T1000 (cell line): ENCODE measurements at places on chromosomes 2 and 18.

DNA sequence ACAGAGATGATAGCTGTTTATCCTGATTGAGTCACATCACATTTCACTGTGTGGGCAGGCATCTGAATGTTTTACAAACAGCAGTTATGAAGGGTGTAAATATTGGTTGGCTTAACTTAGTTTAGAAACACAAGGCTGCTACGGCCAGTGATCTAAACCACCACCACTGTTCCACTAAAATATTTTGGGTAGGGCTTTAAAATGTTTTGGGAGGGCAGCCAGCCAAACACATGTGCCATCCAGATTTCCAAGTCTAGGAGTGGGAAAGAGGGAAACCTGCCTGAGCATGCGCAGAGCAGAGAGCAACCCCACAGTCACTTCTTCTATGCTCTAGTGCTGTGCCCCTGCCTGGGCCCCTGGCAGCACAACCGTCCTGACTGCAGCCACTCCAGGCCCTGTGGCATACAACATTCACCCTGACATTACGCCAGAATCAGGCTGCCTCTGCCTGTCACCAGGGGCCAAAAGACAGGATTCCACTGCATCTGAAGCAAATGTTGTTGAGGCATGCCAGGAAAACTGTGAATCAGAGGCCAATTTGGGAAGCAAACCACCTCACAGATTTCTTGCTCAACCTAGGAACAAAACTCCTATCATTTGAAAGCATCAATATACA is 74.8 kb upstream of the COL5A2 start:
- DNase-seq: no peak

DNA sequence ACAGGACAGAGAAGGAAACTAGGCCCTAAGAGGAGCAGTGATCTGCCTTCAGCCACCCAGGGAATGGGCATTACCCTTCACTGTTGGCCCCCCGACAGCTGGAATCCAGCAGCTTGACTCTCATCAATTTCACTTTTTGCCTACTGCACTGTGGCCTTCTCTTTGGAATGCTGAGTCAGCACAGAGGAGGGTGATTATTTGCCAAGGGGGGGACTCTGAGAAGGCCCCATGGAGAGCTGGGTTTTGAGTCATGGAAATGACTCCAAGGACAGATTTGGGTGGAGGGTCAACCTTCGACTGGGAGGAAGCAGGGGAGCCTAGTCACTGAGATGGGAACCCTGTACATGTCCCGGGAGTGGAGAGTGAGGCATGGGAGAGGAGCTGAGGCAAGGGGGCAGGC is 38.1 kb upstream of the NTSR2 start:
- DNase-seq: no peak

DNA sequence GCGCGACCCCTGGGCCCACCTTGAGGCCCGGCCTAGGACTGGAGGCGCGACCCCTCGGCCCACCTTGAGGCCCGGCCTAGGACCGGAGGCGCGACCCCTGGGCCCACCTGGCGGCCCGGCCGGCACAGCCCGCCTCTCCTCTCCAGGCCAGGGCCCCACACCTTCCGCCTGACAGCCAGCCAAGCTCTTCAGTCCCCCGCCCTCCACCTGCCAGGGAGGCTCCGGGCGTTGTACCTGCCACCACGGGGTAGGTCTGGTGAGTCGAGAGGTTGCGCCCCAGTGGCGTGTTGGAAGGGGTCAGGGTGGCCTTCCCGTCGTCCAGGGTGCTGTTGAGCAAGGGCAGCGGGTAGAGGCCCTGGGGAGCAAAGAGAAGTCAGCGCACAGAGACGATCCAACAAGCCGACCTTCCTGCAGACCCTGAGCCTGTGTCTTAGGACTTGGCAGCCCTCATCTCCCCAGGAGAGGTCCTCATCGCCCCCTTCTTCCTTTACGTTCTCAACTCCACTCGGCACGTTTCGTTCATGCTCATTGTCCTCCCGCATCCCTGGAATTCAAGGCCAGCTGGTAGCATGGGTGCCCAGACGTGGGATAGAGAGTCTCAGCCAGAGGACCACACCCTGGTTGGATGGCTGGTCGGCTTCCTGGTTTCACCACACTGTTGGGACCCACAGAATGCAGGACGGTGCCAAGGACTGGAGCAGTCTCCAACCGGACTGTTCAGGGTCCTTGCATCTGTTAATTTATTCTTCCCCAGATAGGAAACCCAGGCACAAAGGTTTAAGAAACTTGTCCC is 42.2 kb downstream of the PAX8 start:
- DNase-seq: no peak

DNA sequence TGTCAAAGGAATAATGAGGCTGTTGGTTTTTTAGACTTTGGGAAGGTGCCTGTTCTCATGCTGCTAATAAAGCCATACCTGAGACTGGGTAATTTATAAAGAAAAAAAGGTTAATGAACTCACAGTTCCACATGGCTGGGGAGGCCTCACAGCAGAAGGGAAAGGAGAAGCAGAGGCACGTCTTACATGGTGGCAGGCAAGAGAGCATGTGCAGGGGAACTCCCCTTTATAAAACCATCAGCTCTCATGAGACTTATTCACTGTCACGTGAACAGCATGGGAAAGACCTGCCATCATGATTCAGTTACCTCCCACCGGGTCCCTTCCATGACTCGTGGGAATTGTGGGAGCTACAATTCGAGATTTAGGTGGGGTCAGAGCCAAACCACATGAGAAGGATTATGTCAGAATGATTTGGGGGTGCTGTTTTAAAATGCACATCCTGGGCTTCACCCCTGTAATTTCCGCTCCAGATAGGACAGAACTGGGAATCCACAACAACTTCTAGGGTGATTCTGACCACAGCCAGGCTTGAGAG is 37.8 kb downstream of the TCF7L1 start:
- DNase-seq: no peak

- no peak for DNase-seq
Observed at GRCh38 chr2:103959174-103960128, 894.5 kb upstream of the POU3F3 start.

DNA sequence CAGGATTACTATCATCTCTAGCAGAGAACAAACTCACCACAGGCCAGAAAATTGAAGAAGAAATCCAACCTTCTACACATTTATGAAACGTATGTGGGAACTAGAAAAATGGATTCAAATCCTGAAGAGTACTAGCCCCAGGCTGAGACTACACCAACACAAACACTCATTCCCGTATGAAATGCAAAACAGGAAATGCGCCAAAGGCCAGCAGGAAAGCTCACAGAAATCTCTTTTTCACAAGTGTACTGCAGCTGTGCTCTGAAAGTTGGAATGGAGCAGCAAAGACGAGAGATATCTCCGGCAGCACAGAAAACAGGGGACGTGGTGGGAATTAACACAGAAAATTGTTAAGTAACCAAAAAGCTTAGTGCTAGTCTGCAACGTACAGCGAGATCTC is 913.5 kb downstream of the TDRD15 start:
- DNase-seq: no peak

- DNase-seq: no peak
Observed at GRCh38 chr2:217694291-217694690, 308.5 kb downstream of the TNS1 start.

DNA sequence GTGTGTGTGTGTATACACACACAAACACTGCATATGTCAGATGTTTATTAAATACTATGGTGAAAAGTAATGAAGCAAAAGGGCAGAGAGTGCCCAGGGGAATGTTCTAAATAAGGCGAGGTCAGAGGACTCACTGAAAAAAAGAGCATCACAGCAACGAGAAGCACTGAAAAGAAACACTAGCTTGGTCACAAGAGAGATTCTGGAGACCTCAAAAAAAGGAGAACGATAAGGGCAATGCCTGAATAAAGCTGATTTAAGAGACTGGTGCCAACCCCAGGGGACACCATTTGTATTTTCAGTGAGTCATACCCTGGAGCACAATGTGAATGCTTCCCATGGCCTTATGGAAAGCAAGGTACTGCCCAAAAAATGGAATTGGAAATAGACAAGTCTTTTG is 14.5 kb downstream of the SLC40A1 start:
- DNase-seq: no peak

- no peak for DNase-seq
Observed at GRCh38 chr2:239611222-239611795, 210.5 kb upstream of the HDAC4 start.

DNA sequence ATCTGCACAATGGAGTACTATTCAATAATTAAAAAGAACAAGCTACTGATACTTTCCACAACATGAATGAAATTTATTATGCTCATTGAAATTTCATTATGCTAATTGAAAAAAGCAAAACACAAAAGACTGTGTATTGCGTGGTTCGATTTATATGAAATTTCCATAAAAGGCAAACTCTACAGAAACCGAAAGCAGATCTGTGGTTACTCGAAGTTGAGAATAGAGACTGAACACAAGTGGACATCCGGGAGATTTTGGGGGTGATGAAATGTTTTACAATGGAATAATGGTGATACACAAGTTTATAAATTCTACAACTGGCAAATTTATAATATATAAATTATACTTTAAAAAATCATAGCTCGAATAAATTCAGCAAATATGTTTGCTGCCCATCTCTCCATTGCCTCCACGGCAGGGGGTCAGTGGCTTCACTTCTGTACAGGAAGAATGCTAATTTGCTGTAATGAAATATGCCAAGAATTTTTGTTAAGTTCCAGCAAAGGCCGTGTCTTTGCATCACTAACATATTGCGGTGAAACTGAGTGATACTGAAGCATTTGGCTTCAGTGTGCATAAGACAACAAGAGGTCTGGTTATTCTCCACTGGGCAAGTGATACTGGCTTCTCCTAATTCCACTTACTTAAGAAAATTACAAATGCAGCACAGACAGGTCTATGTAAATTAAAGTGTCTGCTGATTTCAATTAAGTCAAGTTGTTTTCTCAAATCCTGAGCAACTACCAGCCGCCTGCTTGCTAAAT is 96.7 kb downstream of the TMEM163 start:
- DNase-seq: no peak

GRCh38 chr18:74496508-74497323 is 553 bp downstream of the CNDP2 start:
- peak; percentile 57 for DNase-seq

DNA sequence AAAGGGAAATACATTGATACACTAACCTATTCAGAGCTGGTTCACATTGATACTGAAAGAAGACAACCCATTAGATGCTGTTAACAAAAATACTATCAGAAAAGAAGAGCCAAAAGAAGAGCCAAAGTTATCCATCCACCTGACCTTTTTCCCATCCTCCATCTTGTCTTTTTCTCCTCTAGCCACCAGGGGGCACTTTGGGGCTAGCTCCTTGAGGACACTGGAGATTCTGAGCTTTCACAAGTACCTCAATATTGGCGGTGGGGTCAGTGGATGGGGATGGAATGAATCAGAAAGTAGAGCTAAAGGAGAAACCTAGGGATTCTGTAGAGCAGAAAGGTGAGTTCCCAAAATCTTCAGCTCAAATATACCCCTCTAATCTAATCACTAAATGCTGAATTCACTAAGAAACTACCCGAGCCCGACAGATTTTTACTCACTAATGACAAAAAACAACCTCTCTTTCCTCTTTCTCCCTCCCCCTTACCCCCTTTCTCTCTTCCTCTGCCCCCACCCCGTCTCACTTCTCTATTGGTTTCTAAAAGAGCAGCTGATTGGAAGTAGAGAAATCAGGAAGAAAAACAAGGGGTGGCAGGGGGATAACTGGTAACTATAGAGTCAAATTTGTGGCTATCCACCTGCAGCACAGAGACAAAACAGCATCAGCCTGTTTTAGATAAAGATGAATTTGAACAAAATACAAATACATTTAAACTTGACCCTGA is 203.3 kb downstream of the TCF4 start:
- DNase-seq: no peak

- no peak for DNase-seq
Observed at GRCh38 chr2:8319219-8319618, 362.6 kb upstream of the ID2 start.
